ENCODE measurements at places on chromosomes 4 and X.

DNA sequence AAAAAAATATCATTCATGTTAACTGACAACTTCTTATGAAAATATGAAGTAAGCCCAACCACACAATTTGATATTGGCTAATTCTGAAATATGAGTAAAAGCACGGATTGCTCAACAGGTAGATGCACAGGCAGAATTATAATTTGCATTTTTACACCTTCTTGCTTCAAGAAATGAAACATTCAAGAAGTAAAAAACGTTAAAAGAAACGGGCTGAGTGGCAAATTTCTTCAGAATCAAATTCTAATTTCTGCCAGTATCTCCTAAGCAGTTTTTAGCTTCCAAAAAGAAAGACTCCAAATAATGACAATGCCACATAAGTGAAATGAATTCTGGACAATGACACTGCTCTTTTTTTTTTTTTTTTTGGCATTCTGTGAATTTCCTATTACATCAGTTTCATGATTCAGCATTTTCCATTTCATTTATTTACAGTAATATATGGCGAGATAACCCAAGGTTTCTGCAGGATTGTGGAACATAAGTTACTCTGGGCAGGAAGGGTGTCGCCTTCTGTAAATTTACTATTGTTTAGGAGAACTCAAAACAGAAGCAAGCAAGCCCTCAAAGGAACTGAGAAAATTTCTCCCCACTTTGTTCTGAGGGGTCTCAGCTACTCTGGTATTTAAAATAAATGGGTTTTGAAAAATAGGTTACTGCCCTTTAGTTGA lies 1.4 kb downstream of the SEL1L3 start:
- no peak for DNase-seq

DNA sequence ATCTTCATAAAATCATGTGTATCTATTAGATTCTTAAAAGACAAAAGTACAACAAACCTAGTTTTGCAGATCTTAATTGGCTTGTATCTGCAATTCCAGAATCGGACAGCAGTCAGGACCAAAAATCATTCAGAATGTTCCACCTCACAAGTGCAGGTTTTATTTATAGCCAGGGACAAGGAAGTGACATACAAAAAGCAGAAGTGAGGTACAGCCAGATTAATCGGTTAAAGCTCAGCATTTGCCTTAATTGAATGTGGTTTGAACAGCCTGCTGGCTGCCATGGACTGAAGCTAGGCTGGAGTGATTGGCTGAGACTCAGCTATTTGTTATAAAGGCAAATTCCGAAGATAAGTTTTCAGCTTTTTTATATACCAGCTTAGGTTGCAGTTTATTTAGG lies 932.6 kb downstream of the C4orf33 start:
- DNase-seq = no peak

DNA sequence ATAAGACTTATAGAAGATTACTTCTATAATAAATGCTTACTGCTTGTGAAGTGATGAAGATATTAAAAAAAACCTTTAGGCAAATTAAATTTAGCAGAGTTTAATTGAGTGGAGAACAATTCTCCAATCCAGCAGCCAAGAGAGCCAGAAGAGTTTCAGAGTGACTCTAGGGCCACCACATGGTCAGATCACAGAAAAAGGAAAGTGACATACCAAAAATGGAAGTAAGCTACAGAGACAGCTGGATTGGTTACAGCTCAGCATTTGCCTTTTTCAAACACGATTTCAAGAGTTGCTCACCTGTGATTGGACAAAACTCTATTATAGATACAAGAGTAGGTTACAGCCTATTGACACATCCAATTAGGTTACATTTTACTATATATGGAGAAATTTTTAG lies 79.0 kb upstream of the TRAM1L1 start:
- no peak for DNase-seq

DNA sequence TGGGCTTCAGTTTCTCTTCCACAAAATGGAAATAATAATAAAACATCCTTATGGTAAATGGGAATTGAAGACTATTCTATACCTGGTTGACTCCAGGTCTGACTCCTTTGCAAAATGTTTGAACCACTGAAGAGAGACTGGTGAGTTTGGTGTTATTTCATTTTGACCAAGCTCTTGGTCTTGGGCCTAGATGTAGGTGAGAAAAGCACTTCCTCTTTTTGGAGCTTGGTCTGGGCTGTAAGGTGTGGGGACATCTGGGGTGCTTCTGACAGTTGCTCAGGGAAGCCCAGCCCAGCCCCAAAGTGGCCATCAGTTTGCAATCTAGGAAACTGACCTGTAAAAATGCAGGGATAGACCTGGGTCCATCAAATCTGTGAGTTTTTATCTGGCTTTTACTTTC lies 26.8 kb upstream of the SOD3 start:
- no peak for DNase-seq

DNA sequence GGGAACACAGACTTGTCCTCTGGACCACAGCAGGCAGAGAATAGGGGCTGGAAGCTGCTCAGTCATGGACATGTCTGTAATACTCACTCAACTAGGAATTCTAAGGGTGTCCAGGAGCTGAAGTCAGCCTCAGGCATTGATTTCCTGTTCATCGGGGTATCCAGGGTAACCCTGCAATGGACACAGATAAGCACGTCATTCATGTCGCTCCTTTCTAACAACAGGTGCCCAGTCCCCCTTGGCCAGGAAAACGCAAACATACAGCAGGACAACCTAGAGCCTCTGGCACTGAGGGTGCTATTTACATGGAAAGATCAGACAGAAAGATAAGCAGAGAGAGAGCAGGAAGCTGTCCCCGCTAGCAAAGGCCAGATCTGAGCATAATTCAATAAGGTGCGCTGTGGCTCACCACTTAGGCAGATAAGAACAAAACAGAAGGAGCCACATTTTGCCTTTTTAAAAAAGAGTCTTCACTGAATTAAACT lies 21.3 kb downstream of the QDPR start:
- DNase-seq = no peak

DNA sequence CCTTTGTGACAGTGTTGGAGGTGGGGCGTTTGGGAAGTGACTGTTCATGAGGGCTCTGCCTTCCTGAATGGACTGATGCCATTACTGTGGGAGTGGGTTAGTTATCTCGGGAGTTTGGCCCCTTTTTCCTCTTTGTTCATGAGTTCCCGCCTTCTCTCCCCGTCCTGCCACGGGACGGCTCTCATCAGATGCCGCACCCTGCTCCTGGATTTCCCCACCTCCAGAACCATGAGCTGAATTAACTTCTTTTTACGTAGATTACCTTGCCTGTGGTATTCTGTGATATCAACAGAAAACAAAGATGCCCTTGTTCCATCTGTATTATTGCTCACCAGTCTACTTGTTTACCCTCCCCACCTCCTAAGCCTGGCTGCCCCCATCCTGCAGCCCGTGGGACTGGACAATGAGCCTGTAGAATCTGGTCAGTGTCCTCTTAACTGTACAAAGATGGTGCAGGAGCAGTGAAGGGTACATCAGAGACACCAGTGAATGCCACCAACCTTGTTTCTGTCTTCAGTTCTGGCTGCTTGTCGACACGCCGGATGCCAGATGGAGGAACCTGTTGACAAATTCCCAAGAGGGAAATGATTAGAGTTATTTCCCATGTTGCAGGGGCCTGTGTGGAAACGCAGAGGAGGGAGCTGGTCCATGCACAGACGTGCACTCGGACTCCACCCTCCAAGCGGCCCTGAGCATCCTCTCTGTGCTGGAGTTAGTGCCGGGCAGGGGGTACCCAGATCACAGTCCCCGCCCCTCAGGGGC lies 104.7 kb downstream of the ABLIM2 start:
- no peak for DNase-seq

- no peak for DNase-seq
Observed at GRCh38 chrX:9534686-9535085, 69.8 kb downstream of the TBL1X start.

- DNase-seq = no peak
Observed at GRCh38 chr4:110268352-110268751, 69.9 kb upstream of the ELOVL6 start.

- no peak for DNase-seq
Observed at GRCh38 chrX:119694601-119695534, 1.9 kb upstream of the SEPTIN6 start.
